NT2/D1 (cell line): ENCODE measurements at places on chromosomes 4 and X.

GRCh38 chrX:23662187-23662586 lies 5.1 kb upstream of the PRDX4 start:
- DNase-seq: no peak

DNA sequence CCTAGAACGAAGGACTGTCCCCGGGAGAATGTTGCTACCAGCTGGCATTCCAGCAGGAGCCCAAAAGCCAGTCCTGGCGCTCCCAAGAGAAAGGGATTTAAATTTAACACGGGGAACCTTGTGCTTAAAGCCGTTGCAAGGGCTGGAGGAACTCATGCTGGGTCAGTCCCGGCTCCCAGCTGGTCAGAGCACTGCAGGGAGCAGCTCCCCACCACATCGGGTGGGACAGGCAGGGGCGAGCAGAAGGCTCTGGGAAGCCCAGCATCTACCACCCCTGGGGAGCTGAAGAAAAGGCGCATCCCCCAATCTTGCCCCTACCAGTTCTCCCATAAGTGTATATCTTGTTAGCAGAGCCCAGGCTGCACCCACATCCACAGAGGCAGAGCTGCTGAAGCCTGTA lies 15.7 kb downstream of the CFAP99 start:
- no peak for DNase-seq

DNA sequence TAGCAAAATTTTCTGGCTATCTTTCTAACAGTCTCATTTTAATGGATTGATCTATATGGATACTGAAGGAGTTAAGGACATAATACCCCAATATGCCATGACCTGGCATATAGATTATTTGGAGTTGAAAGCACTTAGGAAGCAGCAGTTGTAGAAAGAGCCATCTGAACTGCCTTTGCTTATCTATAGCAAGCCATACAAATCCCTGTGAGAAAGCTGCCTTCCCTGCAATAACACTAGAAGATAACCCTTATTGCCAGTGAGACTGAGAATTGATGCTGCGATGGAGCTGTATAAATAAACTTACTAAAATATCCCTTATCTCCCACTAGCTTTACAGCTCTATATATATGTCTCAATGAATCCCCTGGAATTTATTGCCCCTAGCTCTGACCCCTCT lies 346.3 kb downstream of the TECRL start:
- DNase-seq: no peak

GRCh38 chr4:173532725-173533511 lies 2.9 kb upstream of the HAND2 start:
- no peak for DNase-seq

DNA sequence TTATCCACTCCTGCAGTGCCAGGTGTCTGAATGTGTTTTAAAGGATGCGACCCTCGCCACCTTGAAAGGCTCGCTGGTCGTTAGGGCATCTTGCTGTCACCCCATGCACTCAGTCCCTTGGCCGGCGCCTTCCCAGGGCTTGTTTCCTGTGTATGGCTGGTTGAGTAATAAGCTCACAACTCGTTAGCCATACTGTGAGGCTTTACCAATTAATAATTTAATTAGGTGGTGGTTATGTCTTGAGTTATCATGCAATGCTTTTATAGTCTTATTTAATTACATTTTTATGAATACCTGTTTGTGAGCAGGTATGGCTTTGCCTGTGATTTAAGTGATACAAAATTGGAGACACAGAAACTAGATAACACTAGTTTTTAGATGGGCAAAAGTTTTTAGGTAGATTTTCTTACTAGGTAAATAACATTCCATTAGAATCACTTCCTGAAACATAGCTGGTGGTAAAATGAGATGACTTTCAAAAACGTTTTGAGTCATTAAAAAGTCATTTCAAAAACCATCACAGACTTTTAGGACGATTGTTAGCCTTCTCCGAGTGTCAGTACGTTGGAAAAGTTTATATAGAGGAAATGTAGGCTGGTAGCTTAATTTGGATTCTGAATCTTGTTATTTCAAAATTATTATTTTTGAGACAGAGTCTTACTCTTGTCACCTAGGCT lies 18.2 kb downstream of the PTTG2 start:
- no peak for DNase-seq

GRCh38 chr4:187666697-187667494 lies 328.7 kb upstream of the ZFP42 start:
- DNase-seq: no peak

- DNase-seq: no peak
Measured at GRCh38 chr4:124768596-124769365, 56.2 kb upstream of the ANKRD50 start.

DNA sequence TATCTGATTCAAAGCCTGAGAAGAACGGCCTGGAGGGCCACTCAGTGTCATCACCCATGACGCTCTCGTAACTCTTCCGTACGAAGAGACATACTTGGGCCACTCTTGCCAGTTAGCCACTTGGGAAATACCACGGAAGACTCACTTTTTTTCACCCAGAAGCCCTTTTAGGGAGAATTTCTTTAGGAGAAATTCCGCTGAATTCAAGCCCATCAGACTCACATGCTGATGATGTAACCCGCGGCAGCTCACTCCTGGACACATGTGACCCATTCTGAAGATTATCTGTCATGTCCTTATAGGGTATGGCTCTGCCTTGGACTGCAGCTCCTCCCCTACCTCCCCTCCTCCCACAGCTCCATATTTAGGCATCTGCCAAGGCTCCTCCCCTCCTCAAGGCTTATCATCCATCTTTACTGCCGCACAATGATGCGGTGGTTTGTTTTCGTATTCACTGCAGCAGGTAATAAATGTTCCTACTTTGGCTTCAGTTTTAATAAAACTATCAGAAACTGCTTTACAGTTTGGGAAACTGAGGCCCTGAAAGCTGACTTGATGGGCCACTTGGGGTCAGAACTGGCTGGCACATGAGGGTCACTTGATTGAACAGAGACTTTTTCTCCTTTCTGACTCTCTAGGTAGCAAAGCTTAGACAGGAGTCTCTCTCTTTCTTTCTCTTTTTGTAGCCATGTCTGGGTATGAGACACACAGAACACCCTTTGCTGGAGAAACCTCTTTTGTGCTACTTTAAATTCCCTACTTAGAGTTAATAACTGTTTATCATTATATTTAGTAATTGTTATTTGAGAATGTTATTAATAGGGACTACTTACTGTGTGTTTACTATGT lies 42.1 kb downstream of the RHOH start:
- no peak for DNase-seq

DNA sequence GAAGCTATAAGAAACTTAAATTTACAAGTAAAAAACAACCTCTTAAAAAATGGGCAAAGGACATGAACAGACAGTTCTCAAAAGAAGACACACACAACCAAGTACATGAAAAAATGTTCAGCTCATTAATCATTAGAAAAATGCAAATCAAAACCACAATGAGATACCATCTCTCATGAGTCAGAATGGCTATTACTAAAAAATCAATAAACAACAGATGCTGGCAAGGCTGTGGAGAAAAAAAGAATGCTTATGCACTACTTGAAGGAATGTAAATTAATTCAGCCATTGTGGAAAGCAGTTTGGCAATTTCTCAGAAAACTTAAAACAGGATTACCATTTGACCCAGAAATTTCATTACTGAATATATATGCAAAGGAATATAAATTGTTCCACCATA lies 666.3 kb upstream of the GRIA3 start:
- no peak for DNase-seq

GRCh38 chr4:13298655-13299054 lies 185.5 kb downstream of the RAB28 start:
- DNase-seq: no peak

DNA sequence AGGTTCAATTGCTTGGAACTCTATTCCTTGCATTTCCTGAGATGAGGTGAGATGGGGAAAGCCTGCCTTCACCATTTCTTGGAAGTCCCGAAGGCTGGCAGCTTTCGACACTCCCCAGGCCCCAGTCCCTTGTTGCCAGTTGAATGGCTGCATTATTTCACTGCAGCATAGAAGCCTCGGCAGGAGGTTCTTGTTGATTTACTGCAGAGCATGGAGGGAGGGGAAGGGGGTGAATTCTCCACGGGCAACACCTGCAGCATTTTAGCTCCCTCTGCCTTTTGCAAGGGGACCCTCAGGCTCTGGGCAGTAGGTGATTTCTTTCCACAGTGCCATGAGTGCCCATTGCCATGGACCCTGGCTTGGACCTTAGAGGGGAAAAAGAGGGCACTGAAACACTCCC lies 10.7 kb upstream of the BCLAF3 start:
- no peak for DNase-seq

DNA sequence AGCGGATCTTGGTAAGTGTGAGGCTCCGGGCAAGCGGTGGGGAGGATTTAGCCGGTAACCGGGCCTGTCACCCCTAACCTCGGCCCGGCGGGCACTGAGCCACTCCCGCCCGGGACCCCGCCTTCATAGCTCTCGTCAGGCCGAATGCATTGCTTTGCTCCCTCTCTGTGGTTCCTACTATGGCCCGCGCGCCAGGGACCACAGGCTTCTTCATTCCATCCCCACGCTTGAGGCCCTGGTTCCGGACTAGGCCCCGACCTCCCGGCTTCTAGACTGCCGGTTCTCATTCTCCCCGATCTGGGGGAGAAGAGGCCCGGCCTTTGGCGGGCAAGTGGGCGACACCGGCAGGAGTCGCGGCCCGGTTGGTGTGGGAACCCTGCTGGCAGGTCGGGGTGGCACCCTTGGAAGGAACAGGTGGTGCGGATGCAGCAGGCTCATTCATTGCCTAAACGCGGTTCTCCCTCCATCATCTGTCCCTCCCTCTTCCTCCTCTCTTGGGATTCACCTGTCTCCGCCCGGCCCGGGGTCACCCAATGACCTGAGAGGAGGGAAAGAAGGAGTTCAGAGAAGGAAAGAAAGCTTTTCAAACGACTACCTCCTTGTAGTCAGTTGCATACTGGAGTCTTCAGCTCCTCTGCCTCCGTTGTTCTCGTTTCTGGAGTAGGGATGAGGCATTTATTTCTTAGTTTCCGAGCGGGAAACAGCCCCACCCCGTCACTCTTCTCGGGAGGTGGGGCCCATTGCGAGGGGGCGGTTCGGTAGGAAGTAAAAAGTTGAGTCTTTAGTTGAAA lies at the start of gene NDUFC1:
TSS of gene NDUFC1 (minus strand) at position 657 of the 791 bp plus-strand sequence. CDS start 6,679 bp downstream, outside the sequence.
- no peak for DNase-seq

DNA sequence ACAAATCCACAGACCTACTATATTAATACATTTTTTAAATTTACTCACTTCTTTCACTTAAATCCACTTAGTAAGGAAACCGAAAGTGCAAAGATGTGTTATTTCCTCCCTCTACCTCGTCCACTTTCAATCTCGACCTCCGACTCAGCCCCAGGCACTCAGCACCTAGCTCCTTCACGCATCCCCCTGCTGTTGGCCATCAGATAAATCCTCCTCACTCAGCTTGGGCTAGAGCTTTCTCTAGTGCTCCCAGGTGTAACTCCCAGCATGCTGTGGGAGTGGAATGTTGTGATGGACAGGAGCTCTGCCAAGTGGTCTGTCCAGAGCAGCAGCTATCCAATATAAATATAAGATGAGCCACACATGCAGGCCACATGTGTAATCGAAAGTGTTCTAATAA lies 26.7 kb upstream of the TEC start:
- no peak for DNase-seq

DNA sequence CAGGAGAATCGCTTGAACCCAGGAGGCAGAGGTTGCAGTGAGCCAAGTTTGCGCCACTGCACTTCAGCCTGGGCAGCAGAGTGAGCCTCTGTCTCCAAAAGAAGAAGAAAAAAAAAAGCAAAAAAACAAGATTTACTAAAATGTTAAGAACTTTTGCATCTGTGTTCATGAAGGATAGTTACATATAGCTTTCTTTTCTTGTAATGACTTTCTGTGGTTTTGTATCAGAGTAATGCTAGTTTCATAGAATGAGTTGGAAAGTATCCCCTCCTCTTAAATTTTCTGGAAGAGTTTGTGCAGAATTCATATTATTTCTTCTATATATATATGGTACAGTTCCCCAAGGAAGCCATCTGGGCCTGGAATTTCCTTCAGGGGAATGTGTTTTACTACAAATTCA lies 17.0 kb upstream of the GRIPAP1 start:
- DNase-seq: no peak

- no peak for DNase-seq
Measured at GRCh38 chr4:156983366-156983765, 11.8 kb upstream of the PDGFC start.

GRCh38 chr4:113633467-113633866 lies 128.1 kb downstream of the CAMK2D start:
- DNase-seq: no peak

DNA sequence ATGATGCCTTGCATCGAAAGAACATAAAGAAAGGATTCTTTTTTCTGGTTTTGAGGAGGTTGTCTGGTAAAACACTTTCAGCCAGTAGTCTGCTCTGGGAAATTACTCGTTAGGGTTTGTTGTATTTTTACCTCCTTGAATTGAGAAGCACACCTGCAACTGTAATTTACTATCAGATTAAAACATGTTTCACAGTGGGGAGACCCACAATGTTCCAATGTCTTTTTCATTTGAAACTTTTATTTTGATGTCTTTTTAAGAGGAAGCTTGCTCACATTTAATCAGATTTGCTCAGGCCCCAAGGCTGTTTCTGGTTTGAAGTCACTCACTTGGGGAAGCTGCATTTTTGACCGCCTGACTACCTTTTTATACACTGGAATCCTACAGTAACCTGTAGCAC lies 12.0 kb downstream of the TMEM154 start:
- no peak for DNase-seq

DNA sequence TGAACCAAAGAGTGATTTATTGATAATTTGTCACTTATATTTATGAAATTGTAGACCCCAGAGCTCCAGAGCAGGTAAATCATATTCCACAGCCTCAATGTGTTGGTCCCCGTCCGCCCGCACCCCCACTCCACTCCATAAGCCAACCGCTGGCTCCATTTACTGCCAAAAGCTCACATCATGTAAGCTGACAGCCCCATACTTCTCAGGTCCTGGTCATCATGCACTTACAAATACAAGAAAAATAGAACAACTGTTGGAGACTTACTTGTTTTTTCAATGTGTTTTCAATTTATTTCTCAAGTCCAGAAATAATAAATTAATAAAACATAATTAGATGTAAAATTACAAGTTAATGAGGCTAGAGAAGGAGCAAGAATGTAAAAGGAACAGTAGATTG lies 235.7 kb upstream of the HAND2 start:
- no peak for DNase-seq

DNA sequence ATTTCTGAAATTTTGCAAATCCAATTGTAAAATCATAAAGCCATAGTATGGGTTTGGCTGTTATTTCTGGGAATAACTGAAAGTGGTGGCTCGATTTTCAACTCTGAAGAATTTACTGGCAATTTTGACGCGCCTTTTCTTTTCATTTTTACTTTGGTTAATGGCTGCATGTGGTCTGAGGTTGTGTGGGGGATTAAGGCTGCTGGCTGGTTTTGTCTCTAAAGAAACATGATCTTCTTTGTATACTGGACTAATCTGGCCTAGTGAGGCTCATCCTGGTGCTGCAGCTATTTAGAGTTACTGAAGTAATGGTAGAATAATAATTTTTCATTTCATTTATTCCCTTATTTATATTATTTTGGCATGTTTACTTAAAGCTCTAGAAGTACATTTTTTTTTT lies 164.0 kb downstream of the RNF150 start:
- no peak for DNase-seq

GRCh38 chr4:156362581-156362980 lies 408.9 kb upstream of the CTSO start:
- DNase-seq: no peak

DNA sequence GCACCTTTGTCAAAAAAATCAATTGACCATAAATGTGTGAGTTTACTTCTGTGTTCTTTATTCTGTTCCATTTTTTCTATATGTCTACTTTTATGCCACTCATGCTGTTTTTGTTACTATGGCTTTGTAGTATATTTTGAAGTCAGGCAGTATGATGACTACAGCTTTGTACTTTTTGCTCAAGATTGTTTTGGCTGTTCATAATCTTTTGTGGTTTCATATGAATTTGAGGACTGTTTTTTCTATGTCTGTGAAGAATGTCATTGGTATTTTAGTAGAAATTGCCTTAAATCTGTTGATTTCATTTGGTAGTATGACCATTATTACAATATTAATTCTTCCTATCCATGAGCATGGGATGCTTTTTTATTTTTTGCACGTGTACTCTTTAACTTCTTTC lies 346.8 kb downstream of the PPP3CA start:
- DNase-seq: no peak
